ENCODE measurements at places on chromosomes 2 and 18.

GRCh38 chr18:25349131-25349925, 2.6 kb downstream of the ZNF521 start:
- no peak for DNase-seq

GRCh38 chr18:12248926-12249720, 5.0 kb upstream of the CIDEA start:
- no peak for DNase-seq

GRCh38 chr2:218145124-218145523, 19.3 kb downstream of the CXCR2 start:
- DNase-seq, result no peak

- peak; percentile 24 for DNase-seq
Observed at GRCh38 chr18:77206676-77207374, 42.8 kb upstream of the GALR1 start.

GRCh38 chr2:173171924-173172643, 96.4 kb downstream of the MAP3K20 start:
- peak; percentile 63 for DNase-seq

DNA sequence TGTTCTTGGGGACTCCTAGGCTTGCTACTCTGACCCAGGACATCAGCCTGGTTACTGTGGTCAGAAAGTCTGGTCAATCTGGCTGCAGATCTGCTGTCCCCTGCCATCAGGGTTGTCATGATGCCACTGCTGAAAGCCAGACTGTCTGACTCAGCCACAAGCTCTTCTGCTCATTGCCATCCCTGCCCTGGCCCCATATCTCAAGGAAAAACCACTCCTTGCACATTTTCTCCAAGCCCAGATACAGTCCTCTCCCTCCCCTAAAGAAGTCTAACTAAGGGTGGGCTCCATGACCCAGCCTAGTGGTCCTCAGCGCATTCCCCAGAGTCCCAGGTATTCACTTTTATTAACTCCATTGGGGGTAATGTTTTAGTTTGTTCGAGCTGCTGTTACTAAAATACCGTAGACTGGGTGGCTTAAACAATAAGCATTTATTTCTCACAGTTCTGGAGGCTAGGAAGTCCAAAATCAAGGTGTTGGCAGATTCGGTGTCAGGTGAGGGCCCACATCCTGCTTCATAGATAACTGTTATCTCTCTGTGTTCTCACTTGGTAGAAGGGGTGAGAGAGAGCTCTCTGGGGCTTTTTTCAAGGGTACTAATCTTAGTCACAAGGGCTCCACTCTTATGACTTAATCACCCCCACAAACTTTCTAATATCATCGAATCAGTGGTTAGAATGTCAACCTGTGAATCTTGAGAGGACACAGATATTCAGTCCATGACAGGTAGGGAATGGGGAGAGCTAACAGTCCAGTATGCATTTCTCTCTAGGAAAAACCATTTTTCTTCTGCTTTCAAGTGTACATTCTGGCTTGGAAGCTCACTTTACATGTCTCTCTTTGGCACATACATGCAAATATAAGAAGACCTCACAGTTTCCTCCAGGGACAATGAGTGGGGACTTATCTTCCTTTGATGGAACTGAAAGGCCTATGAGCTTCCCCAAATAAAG, 94.8 kb upstream of the CXCR4 start:
- DNase-seq, result no peak

- DNase-seq, result no peak
Observed at GRCh38 chr2:11655495-11655894, 14.5 kb downstream of the NTSR2 start.

DNA sequence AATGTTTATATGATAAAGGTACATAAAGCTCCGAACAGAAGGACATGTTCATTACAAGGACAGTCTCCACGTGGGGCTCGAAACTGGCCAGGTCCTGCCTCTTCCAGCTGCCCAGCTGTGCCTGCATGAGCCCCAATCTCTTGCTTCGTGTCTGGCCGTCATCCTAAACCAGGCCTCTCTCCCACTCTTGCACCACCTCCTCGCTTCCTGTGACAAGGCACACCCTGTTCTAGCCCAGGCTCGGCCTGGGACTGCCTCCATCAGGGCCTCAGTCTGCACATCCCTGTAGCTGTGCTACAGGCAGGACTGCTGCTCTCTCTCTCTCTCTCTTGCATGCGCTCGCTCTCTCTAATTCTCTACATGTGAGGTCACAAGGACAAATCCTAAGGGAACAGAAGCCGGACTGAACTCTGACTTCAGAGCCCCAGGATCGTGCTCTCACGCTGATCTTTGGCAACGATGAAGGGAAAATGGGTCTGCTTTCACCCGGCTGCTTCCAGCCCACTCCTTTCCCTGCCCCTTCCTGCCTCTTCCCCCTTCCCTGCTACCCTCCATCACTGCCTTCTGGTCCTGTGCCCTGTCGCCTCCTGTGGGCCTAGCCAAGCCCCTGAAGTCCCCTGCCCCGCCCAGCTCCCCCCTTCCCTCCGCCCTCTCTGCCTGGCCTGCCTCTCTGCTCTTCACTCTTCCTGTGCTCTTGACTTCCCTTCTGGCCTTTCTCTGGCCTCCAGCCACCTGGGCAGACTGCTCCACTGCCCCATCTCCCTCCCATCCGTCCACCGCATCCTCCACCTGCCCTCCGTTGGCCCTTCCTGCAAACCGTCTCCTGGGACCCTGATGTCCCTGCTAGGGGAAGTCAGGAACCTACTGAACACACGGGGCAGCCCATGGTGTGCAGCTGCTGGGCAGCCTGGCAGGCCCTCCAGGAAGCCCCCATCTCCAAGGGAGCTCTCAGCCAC, 7.8 kb upstream of the GPR55 start:
- DNase-seq, result no peak

DNA sequence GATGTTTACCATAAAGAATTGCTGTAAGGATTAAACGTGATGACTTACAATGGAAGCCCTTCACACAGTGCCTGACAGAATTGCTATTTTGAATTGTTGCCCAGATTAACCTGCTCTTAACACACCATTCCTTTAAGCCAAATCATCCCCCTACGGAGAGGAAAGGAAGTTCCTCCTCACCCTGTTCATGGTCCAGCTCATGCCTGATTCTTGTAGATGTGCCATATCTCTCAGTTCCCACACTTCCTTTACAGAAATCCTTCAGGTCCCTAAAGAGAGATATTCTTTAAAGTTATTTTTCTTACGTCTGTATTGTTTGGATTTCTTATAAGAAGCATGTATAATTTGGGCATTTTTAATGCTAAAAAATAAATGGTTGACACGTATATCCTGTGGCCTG, 127.5 kb upstream of the DAPL1 start:
- DNase-seq, result peak; percentile 94

- no peak for DNase-seq
Observed at GRCh38 chr18:69085951-69086350, 288.1 kb downstream of the CCDC102B start.

GRCh38 chr18:8800876-8801262, 95.5 kb downstream of the MTCL1 start:
- no peak for DNase-seq

GRCh38 chr2:215760557-215760956, 252.8 kb downstream of the MREG start:
- no peak for DNase-seq

- DNase-seq, result no peak
Observed at GRCh38 chr18:36527740-36528455, 230.4 kb downstream of the FHOD3 start.

DNA sequence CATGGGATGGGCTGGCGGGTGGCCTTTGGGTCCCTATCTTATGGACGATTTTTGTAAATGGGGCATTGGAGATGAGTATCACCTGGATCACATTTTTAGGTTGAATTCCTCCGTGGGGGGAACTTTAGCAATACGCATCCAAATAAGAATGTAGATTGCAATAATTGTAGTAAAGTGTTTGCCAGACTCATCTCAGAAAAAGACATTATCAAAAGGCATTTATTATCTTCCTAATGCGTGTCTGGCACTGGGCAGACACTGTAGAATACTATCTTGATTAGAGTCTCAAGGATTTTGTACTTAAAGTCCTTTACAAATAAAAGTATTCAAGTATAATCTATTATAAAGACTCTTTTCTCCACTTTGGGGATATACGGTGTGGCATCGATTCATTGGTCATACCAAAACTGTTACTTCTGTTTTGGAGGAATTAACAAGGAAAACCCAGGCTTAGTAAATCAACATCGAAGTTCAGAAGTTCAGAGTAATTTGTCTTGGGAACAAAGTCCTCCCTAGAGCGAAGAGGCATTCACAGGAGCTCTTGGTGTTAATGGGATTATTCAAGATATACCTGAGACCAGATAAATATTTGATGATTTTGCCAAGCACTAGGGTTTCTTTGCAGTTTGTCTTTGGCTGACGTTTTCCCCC, 578 bp upstream of the ACKR3 start:
- no peak for DNase-seq

GRCh38 chr18:5900262-5900661, 4.9 kb upstream of the TMEM200C start:
- DNase-seq, result peak; percentile 92

DNA sequence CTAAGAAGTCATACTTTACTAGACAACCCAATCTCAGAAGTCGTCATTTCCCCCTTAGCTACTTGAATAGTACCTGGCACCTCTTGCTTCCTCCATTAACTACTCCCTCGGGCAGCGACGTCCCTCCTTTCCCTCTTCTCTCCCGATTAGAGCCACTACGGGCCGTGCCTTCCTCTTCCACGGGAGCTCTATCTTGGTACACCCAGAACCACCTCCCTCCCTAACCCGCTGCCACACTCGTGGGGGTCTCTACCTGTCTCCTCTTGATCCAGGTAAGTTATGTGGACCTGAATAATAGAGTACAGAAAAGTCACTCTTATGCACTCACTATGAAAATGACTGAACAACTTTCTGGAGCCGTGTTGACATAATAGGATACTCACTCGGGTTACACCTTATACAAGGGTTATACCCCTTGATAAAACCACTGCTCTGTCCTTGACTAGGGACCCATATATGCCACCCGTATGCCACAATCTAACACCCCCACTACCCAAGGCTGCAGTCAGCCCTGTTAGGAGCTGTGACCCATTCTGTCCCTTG, 595 bp upstream of the HDHD2 start:
- no peak for DNase-seq

DNA sequence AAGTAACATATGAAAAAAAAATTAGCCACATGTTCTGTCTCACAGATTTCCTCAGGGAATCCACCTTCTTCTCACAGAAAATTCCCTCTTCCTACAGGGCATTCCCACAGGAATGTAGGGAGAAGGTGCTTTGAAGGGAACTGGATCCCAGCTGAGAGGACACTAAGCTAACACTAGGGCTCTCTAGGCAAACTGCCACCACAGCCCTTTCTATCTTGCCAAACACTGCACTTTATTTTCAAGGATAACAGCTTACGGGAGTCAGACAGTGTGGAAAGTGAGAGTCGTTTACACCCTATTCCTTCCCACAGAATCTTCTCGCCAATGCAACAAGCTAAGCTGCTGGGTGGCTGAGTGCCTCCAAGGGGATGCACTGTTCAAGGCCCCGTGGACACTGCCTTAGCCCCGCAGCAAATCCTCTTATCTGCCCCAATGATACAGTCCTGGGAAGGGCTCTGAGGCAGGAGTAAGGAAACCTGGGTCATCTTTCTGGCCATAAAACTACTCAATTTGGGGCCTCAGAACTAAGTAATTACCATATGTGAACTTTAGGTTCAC, 76.9 kb downstream of the CCDC93 start:
- DNase-seq, result no peak

DNA sequence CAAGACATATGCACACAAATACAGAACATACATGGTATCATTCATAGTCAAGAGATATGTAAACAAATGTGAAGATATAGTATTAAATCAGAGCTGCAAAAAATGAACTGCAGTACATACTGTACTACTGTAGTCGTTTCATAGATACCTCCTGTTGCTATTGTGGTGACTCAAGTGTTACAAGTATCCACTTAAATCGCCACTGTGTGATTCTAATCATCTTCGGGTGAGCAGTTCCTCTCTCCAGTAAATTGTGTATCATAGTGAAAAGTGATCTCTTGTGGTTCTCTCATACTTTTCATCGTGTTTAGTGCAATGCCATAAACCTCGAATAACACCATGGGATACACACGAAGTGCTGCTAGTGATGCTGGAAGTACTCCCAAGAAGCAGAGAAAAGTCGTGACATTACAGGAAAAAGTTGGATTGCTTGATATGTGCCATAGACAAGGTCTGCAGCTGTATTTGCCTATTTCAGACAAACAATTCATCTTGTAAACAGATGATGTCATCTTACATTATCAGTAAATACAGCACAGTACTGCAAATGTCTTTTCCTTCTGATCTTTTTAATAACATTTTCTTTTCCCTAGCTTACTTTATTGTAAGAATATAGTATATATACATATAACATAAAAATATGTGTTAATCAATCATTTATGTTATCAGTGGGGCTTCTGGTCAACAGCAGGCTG, 222.2 kb downstream of the BCL11A start:
- no peak for DNase-seq

GRCh38 chr2:223928113-223929006, 16.8 kb downstream of the WDFY1 start:
- DNase-seq, result no peak

DNA sequence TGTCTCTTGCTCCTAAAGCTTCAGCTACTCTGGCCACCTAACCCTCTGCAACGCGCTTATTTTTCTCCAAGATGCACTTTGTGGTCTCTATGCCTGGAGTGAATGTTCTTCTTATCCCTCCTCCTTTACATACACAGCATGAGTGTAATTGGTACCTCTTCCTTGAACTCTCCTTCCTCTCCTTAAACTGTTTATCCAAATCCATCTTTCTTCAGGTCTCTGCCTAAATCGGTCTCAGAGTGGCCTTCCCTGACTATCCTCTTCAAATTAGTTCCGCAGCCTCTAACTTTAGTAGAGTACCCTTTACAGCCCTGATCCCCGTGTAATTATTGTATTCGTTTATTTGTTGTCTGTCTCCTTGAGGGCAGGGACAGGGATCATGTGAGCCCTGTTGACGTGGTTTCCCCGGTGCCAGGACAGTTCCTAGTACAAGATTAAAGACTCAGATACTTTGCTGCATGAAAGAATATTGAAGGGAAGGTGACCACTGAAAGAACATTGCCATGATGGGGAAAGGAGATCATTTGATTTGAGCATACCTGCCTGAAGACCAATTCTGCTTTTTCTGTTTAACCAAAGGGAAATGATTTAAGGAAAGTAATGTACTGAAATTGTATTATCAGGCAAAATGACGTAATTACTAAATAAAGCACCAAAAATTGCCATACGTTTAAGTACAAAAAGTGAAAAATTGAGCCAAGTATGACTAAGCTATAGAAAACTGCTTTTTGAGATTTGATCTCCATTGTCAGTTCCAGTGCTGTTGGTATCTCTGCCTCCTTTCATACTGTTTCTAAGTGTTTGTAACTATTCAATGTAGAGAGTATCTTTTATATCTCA, 1.2 kb downstream of the CNOT9 start:
- no peak for DNase-seq

DNA sequence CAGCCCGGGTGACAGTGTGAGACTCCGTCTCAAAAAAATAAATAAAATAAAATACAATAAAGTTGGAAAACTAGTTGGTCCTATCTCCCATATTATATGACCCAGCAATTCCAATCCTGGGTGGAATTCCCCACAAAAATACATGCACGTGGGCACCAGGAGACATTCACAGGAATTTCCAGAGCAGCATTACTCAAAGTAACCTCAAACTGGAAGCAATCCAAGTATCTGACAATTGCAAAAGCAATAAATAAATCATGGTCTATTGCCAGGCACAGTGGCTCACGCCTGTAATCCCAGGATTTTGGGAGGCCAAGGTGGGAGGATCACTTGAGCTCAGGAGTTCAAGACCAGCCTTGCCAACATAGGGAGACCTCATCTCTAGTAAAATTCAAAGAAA, 101.2 kb upstream of the MAP4K4 start:
- DNase-seq, result peak; percentile 52

- DNase-seq, result no peak
Observed at GRCh38 chr18:51727780-51728179, 530.3 kb upstream of the MEX3C start.

- peak; percentile 10 for DNase-seq
Observed at GRCh38 chr2:98601532-98602132, 6.7 kb downstream of the COA5 start.
